ENCODE measurements at places on chromosomes 3 and 15. TPM values are rescaled to one million over a fixed set of nuclear protein-coding genes. Genes with fewer than 3 reads are reported as not detected.

- no peaks in the 10 kb centered on the region for H3K4me1 ChIP-seq
- DNase-seq = no peak
- no peak overlapping the region for H3K4me3 ChIP-seq
These were observed 540.9 kb downstream of the MAGI1 start for GRCh38 chr3:65497846-65498245.

Gene CCR3
- total RNA-seq = not detected

DNA sequence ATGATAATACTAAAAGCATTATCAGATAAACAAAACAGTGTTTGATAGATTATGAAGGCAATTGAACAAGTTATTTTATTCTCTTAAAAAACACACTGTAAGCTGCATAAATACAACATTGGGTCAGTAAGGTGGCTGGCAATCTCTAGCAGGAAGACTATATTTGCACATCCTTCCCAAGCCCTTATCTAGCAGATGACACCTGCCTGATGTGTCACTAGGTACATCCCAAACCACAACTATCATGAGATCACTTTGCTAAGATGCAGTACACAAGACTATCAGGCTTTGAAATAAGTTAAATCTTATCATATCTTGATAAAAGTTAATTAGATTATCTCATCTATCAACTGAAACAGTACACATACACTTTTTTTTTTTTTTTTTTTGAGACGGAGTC, 417.4 kb downstream of the MECOM start:
- DNase-seq = no peak
- no peaks in the 10 kb centered on the region for H3K36me3 ChIP-seq
- H3K4me1 ChIP-seq = peaks cover 3% of the 10 kb centered on the region
- no peak overlapping the region for H3K4me3 ChIP-seq
- no peak overlapping the region for H3K27ac ChIP-seq
- peaks cover 9% of the 10 kb centered on the region for H3K27me3 ChIP-seq

Gene SLC51B
- 0.71 TPM for total RNA-seq
